ENCODE measurements at places on chromosomes 11 and 22. TPM values are rescaled to one million over a fixed set of nuclear protein-coding genes. Genes with fewer than 3 reads are reported as not detected.

DNA sequence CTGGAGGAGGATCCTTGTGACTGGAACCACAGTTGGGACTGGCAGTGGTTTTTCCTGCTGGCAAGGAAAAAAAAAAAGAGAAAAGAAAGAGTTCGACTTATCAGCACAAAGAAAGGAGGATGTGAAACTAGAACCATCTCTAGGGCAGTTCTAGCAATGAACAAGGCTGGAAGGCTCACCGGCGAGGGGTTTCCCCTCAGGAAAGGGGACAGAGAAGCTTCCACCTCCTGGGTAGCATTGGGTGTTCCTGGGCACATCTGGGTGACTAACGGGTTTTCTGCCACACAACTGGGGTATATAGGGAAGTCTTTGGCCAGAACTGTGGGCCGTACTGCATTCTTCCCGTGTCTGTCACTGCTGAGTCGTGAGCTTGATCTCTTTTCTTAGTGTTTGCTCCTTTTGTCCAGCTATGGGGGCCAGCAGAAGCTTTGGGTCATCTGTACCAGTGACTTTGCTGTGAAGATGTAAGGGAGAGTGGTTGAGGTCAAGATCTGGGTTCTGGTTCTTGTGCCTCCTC is 109.4 kb upstream of the OR4B1 start:
- DNase-seq: no peak

DNA sequence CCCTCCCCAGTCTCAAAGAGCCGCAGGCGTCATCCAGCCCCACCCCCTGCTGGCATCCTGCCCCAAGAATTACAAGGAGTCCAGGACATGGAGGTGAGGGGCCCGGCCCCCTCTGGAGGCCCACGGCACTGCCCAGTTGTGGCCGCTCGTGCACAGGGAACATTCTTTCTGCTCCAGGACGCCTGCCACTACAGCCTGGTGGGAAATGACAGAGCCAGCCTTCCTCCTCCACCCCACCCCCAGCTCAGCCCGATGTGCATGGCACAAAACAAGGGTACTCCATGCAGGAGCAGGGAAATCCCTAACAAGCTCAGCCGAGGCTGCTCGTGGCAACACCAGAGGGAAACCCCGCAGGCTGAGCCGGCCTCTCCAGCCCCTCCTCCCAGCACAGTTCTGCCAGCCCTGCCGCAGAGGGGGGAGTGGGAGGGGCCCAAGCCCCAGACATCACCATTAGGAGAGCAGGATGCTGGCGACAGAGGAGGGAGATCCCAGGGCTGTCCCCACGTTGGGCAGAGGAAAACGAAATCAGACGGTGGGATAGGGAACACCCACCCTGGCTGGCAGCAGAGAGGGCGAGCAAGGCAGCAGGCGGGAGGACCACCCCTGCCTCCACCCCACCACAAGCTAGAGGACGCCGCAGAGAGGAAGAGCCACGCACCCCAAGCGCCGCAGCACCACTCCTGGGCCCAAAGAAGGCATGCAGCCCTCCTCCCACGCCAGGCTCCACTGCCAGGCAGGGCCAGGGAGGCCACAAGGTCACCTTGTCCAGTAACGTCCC is 10.0 kb downstream of the IGSF9B start:
- DNase-seq: no peak

GRCh38 chr22:40423310-40423688 is 52.9 kb downstream of the SGSM3 start:
- DNase-seq: no peak

DNA sequence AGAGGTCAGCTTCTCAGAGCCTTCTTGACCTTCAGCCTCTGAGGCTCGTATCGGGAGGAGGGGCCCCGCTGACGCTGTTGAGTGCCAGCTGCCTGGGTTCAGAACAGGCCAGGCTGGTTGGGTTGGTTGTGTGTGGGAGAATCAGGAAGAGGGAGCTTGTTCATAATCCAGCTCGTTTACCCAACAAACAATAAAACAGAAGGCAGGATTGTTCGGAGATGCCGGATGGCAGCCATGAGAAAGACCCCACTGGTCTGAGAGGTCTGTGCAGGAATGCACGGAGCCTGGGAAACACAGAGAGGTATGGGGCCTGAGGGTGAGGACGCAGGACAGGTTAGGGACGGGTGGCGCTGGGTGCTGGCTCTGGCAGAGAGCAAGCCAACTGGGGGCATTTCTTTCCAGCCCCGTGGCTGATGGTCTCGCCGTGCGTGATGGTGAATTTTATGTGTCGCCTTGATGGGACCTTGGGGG is 31.6 kb upstream of the SHANK2 start:
- DNase-seq: no peak

GRCh38 chr11:20451568-20451967 is 64.1 kb downstream of the PRMT3 start:
- peak; percentile 50 for DNase-seq

GRCh38 chr22:44407987-44408828 is 89.8 kb downstream of the RTL6 start:
- no peak for DNase-seq

DNA sequence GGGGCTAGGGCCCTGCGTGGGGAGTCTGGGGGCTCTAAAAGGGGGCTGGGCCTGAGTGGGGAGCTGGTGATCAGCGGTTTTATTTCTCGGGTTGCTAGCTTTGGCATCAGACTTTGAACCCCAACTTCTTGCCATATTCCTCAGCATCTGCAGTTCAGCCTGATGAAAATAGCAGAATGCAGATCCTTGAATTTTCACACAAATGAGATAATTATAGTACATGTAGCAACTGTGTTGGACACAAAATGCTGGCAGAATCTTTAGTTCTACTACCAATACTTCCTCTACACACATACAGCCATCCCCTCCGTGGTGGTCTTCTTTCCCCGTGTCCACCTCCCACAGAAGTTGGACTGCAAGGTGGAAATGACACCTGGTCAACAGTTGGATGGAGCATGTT is 1.5 kb downstream of the ZC3H7B start:
- DNase-seq: no peak

GRCh38 chr11:92852946-92853345 is 116.5 kb upstream of the MTNR1B start:
- no peak for DNase-seq

GRCh38 chr22:19784384-19785175 is 24.0 kb downstream of the TBX1 start:
- no peak for DNase-seq

DNA sequence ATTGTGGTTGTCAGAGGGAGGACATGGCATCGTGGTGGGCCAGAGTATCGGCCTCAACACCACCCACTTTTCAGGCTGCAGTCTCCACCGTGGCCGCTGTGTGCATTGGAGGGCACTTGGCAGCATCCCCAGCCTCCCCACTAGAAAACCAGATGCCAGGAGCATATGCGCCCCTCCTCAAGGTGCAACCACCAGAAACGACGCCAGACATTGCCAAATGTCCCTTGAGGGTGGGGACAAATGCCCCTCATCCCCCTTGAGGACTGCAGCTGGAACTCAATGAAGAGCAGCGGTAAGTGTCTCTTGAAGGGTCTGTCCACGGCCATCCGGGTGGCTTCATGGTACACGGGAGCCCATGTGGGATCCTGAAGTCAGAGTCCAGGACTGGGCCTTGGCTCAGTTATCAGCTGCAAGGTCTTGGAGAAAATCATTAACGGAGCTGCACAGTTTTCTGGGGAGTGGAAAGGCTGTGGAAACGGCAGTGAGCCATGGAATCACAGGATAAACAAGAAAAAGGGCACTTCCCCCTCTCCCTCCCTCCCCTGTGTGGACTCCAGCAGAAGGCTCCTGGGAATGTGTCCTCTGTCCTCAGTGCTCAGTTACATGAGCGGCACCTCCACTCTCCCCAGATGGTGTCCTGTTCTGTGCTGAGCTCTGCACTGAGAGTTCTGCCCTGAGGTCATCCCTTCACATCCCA is 324.4 kb upstream of the B3GAT1 start:
- DNase-seq: no peak

- peak; percentile 23 for DNase-seq
Observed at GRCh38 chr11:105357764-105358163, 218.2 kb upstream of the CARD18 start.

DNA sequence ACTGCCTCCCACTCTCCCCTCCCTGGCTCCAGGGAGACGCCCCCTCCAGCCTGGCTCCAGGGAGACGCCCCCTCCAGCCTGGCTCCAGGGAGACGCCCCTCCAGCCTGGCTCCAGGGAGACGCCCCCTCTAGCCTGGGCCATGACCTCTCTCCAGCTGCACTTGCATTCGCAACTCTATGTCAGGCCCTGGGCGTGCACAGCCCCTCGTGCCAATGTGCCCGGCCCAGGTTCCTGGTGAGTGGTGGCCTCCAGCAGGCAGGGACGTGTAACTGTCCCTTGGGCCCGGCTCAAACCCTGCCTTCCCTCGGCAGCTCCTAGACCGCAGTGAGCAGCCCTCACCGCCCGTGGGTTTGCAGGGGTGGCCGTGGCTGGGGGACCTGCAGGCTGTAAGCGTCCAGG is 6.9 kb downstream of the MUC6 start:
- no peak for DNase-seq

DNA sequence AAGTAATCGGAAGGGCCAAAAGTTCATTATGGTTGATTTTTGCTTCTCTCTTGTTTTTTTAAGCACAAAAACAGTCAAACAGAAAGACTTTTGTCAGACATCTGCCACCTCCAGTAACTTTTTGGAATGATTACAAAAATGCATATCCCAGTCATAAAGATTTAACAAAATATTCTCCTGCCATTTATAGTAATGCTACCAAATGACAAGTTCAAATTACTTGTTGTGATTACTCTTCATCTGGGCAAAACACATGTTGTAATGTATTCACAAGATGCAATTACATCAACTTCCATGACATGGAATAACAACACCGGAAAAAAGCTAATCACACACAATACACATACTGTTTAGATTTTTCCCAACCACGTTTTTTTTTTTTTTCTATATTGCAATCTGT is 1017.5 kb upstream of the TENM4 start:
- no peak for DNase-seq

GRCh38 chr22:45934659-45935341 is 42.2 kb downstream of the WNT7B start:
- DNase-seq: peak; percentile 51

DNA sequence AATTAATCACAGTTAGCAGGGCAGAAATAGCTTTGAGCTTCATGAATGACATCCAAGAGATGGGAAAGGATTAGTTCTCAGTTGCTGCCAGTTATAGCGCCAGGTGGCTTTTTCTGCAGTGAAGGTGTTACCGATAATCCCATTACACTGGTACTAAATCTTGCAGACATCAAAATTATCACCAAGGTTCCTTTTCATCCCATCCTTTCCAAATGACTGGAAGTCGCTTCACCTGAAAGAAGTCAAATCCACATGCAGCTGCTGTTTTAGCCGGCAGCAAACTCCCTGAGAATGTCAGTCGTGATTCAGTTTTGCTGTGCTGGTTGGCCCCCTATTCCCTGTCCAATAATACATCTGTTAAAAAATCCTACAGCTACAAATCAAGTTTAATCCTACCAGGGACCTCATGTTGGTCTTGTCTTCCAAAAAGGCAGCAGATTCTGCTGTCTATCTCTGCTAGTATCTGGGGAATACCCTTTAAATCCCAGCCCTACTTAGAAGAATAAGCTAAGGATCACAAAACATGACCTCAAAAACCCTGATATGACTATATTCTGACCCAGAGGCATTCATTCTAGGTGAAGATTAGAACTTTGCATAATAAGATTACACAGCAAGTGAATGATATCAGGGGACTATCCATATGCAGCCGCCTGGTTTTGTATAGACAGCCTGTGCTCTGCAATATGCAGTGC is 31.7 kb downstream of the IMMP1L start:
- no peak for DNase-seq

DNA sequence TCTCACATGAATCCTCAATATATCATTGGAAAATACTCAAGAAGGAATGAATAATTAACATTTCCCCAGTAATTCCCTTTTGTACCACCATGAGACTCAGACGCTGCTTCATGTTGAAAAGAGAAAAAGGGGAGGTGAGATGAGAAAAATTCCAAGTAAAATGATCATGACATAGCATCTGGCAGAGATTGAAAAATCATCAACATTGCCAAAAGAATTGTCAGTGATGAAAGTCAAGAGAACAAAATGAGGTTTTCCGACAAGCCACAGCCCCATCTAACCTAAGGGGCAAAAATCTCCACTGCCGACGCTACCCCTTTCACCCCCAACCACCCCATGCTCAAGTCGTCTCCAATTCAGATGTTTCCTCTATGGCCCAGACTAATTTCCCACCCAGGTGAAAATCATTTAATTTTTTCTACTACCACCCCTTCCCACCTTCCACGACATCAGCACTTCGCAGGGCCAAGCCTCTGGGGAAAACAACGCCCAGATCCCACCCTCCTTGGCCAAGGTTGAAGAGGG is 1.2 kb downstream of the RAB6A start:
- peak; percentile 28 for DNase-seq

GRCh38 chr11:14546672-14547071 is 26.5 kb upstream of the PSMA1 start:
- DNase-seq: no peak

GRCh38 chr11:121968638-121969037 is 147.4 kb downstream of the BLID start:
- DNase-seq: peak; percentile 15

DNA sequence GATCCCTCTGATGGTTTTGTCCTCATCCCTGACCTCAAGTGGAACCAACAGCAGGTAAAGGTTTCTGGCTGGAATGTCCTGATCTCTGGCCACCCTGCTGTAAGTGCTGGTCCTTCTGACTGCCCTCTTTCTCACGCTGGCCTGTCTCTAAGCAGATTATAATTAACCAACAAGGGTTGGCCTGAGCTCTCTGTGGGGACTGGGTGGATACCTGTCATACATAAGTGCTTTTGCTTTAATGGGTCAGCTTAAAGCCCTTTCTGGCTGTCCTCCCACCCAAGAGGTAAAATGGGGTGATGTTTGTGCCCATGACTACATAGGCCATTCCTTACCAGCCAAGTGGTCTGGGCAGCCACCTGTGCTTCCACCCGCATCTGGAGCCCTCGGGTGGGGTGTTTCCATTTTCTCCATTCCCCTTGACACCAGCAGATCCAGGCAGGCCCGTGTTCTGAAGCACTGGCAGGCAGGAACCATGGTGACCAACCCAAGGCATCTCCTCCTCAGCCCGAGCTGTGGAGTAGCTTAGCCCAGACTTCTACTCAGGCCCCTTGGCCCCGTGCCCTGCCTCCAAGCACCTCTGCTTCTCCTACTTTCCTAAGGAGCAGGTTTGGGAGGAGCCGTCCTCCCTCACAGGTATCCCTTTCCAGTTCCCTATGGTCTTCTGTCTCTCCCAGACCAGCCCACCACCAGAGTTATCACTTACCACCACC is 17.0 kb upstream of the ST3GAL4 start:
- DNase-seq: no peak

GRCh38 chr11:25733777-25734176 is 598.2 kb upstream of the ANO3 start:
- DNase-seq: no peak

GRCh38 chr11:33616552-33616951 is 84.1 kb downstream of the C11orf91 start:
- DNase-seq: no peak

The MFNG gene
- under 0.01 TPM for total RNA-seq

The NCF4 gene
- total RNA-seq: not detected

The CARD18 gene
- under 0.01 TPM for total RNA-seq

The LRRN4CL gene
- 15.5 TPM for total RNA-seq

The SCGB2A2 gene
- total RNA-seq: not detected

The ENTHD1 gene
- not detected for total RNA-seq

The C11orf87 gene
- not detected for total RNA-seq

The TTC36 gene
- total RNA-seq: 0.97 TPM

The SLC22A12 gene
- not detected for total RNA-seq

The GSTT2B gene
- 1.9 TPM for total RNA-seq

The GPHA2 gene
- total RNA-seq: not detected
